Activated CD4-positive, CD25-positive, alpha-beta regulatory T cell (primary cell): ENCODE measurements at places on chromosomes 1 and 21.

DNA sequence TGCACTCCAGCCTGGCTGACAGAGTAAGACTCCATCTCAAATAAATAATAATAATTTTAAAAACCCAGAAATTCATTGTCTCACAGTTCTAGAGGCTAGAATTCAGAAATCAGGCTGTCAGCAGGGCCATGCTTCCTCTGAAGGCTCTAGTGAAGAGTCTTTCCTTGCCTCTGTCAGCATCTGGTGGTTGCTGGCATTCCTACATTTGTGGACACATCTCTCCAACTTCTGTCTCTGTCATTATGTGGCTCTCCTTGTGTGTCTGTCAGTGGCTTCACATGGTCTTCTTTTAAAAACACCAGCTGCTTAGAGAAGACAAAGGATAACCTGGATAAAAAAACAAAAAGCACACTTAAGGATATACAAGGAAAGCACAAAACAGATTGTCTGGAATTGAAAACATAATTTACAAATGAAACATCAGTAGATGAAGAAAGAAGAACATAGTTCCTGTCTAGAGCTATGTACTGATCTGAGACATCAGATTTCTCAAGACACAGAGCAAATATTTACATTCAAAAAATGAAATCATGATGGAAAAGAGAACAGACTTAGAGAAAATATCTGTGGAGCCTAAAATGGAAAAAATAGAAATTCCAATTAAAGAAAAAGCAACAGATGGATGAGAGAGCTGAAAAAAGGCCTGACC, 32.7 kb upstream of the ASB17 start:
- DNase-seq = no peak

DNA sequence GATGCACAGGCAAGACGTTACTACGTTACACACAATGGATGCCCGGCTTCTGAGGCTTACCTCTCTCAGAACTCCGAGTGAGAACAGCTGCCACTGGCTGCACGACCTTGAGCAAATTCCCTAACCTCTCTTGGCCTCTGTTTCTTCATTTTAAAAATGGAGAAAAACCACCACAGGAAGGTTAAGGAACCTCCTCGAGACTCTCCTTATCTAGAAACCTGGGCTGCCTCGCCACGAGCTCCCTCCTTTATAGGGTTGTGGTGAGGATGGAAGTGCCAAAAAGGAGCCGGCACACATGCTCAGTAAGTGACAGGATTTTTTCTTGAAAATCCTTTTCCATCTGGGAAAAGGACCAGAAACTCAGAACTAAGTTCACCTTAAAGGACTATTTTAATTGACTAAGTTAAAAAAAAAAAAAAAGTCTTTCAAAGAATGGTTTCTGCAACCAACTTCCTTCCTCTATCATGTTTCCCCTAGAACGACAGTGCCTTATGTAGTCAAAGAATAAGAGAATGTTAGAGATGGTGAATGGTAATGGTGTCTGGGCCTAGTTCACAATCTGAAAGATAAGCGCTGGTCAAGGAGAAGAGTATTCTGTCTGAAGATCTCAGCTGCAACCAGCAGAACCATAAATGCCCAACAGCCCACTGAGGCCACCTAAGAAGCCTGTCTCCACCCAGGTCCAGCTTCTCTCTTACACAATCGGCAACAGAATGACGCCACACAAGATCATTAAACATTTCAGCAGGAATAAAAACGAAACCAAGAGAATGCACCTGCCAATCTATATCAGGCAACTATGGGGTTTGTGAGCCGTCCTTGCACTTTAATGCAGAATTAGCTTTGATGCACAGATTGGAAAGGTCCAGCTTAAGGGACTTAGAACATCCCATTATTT, 64.9 kb downstream of the SLC45A1 start:
- DNase-seq = no peak

DNA sequence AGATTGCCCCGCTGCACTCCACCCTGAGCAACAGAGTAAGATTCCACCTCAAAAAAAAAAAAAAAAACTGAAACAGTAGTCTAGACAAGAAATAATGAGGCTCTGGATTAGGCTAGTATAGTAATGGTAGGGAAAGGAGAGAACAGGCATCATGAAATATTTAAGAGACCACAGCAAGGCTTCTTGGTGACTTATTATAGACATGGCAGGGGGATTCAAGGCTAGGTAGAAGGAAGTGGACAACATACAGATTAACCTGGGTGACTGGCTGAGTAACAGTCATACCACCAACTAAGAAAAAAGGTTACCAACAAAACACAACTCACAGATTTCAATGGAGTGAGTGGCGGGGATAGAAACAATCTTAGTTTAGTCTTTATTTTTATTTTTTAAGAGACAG, 8.3 kb downstream of the NVL start:
- DNase-seq = no peak

GRCh38 chr1:28199328-28200233, 23.1 kb upstream of the PTAFR start:
- peak; percentile 33 for DNase-seq

GRCh38 chr21:36535618-36536241, 55.8 kb upstream of the CLDN14 start:
- no peak for DNase-seq

- no peak for DNase-seq
Observed at GRCh38 chr1:208893251-208893650, 649.1 kb upstream of the PLXNA2 start.

DNA sequence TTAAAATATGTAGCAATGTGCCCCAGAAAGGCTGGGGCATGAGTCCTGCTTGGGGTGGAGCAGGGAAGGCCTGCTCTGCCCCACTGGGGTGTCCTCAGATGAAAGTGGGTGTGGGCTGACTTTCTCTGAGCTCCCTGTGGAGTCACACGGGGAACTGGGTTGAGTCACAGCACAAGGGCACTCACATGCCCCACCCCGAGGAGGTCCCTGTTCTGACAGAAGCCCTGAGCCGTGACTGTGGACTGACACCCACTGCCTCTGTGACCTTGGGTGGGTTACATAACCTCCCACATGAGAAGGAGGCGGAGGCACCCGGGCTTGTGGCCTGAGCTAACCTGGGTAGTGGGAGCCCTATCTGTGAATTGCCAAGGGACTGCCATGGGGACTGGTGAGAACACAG, 52.5 kb upstream of the TINAGL1 start:
- DNase-seq = no peak

DNA sequence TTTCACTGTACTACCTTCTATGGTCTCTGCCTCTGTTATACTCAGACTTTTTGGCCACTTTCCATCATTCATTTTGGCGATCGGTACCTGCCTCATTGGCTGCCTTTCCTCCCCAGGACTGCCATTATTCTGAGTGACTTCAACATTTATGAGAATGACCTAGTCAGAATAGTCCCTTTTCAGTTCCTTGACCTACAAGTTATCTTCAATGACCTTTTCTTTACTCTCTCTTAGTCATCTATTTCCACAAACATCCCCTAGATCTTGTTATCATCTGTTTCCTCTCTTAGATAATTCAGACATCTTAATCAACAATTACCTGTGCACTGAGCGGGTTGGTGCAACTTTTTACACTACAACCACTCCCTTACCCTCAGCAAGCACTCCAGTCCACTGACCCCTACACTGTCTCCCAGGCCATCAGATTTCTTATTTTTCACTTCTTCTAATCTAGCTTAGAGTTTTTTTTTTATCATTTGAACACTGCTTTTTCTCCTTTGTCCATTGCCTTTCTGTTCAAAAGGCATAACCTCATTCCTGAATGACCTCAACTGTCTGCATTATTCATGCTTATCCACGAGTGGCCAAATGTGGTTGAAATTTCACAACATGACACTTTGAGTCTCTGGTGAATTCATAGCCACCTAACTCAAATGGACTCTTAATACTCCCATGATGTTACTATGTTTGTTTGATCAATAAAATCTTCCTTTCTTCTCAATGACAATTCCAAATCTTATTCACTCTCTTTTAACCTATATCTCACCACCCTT, 112.7 kb downstream of the HMCN1 start:
- no peak for DNase-seq

DNA sequence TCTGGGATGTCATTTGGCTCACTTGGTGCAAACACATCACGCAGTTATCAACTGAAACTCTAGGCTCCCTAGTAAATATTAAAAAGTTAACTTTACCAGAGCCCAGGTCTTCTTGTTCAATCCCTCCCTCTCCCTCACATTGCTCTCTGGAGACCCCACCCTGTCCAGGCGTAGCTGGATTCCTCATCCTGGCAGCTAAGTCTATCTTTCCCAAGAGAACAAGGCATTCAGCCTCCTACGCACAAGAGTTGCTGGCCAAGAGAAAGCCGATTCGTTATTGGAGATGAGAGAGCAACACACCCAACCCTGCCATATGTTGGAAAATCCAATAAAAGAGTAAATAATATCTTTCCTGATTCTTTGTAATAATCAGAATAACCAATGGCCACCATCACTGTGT, 117.9 kb downstream of the SLC30A10 start:
- DNase-seq = no peak

DNA sequence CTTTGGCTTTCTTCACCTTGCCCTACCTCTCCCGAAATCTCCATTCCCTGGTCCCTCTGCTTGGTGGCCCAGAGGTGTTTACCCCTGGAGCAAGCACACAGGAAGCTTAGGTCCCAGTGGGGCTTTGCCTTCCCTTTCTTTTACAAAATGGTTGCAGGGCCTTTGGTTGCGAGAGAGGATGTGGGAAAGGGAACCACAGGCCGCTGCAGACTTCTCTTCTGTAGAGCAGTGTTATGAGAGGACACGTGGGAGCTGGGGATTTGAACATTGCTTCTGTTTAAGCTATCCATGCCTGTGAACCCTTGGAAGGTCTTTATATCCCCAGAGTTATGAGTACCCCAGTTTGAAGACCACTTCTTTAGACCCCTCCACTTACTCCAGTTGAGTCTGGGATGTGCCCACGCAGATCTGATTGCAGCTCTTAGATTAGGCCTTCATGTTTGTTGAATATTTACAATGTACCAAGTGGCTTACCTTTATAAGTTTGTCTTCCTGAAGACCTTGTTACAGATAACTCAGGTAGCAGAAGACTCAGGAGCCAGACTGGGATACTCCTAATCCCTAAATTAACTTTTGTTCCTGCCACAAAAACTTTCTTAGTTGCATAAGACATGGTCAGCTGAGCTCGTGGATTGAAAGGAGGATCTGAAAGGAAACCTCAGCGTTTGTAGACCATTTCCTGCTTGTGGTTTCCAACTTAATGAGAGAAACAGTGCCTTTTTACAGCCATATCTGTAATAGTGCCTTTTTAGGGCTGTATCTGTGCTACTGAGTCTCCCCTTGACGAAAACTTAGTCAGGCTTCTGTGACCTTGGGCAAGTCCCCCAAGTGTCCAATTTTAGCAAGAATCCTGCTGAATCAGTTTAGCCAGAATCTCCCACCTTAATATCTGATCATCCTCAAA, 21.9 kb upstream of the IVNS1ABP start:
- DNase-seq = no peak

DNA sequence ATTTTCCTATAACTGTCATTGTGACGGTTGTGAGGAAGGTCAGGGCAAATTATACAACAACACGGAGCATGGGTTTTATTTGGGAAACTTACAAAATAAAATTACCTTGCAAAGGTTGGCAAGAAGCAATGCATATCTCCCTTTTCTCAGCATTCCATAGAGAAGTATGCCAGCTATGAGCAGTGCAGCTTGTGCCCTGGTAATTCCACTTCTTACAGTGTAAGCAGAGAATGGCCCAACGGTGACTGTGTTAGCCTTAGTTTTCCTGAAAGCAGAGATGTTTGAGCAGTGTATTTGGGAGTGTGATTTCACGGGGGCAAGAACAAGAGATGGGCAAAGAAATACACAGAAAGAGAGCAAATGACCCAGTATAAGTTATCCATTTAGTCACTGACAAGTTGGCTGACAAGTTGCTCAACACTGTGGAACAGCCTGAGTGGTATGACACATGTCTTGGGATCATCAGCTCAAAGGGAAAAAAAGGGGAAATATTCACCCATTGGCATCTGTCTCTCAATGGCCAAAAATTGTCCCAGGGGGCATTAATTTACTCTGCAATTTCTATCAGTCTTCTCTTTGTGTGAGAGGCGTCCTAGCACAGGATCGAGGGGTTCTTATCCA, 210.9 kb upstream of the NRIP1 start:
- no peak for DNase-seq

GRCh38 chr1:55047611-55048010, 8.3 kb downstream of the PCSK9 start:
- DNase-seq = no peak

DNA sequence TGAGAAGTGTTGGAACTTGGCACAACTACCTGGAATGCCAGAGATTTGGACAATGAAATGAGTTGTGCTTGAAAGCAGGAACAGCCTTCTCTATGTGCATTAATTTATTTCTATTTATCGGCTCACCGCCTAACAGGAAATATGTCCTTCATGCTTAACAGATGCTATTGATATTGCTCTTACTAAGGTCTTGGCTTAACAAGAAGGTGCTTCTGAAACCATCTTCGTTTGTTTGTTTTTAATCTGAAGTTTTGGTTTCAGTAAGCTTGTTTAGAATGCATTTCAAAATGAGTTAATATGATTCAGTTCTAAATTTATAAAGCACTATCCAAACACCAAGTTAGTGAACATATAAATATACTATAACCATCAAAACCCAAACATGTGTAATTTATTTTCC, 898.3 kb upstream of the B3GALT2 start:
- DNase-seq = no peak

DNA sequence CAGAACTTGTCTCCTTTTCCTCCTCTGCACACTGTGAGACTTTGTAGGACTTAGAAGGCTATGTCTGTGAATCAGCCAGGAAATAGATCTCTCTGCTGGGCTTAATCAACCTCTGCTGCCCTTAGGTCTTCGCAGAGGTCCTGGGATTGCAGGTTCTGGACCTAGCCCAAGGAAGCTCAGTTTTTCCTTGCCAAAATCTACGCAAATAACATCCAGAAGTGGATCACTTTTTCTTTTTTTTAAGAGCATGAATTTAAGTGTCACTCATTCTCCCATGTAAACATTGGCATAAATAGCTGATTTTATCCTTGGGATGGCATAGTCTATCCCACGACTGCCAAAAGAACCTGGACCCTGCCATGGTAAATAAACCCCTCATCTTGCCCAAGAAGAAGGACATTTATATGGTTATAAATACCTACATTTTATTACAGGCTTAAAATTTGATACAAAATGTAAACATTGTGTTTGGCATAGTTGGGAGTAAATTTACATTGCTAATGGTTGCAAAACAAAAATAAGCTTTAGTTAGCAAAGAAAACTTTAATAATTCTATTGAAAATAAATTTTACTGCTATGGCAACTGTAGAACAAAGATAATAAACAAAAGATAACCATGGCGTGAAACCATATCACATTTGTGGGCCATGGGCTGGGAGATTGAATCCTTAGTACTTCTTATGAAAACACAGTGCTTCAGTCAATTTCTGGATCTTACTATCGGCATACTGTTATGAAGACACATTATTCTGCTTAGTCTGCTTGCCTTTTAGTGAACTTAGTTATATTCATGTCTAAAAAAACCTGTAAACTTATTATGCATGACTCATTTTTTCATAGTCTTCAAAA, 24.5 kb upstream of the DISC1 start:
- no peak for DNase-seq

- no peak for DNase-seq
Observed at GRCh38 chr1:30513396-30514136, 209.8 kb downstream of the MATN1 start.
